ENCODE measurements at places on chromosomes 5 and 9.

GRCh38 chr9:13478160-13478559, 198.7 kb upstream of the MPDZ start:
- DNase-seq = no peak

- no peak for DNase-seq
These were observed 1401.4 kb downstream of the EFNA5 start for GRCh38 chr5:106269252-106269843.

GRCh38 chr5:83306572-83307241, 164.8 kb upstream of the VCAN start:
- DNase-seq = peak; percentile 67

GRCh38 chr5:116989995-116990394, 415.4 kb upstream of the SEMA6A start:
- DNase-seq = no peak

Measured in GM13977 (cell line).